CD4-positive, alpha-beta T cell treated with Interleukin-21 for 1 hour (primary cell): ENCODE measurements at places on chromosomes 12 and 14.
A peak's percentile ranks its signal among the peaks of the same experiment; 100 is the strongest.

DNA sequence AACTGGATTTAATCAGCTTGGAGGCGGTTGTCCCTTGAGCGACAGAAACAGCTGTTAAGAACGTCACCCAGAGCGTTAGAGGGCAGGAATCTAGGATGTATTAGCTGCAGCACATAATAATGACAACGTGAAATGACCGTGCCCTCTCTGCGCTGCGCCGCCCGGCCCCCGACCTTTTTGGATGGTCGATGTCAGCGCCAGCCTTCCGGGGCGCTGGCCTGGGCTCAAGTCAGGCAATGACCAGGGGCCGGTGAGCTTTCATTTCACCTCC is 427 bp upstream of the TMEM120B start:
- peak; percentile 37 for DNase-seq

DNA sequence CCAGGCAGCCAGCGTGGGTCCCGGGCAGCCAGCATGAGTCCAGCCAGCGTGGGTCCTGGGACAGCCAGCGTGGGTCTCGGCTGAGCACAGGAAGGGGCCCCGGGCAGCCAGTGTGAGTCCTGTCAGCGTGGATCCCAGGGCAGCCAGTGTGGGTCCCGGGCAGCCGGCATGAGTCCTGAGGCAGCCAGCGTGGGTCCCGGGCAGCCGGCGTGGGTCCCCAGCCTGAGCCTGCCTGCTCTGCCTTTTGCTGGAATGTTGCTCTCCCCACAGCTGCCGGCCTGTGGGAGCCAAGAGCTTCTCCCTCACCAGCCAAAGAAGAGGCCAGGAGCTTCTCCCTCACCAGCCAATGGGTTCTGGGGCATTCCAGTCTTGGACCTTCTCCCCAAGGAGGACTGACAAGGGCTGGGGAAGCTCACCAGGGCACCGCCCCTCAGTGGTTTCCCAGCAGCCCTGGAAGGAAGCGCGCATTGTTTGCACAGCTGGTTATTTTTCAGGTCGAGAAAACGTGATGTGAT is 15.0 kb upstream of the RFLNA start:
- DNase-seq: no peak

GRCh38 chr12:51071663-51072062 is 11.7 kb downstream of the CSRNP2 start:
- DNase-seq: no peak

DNA sequence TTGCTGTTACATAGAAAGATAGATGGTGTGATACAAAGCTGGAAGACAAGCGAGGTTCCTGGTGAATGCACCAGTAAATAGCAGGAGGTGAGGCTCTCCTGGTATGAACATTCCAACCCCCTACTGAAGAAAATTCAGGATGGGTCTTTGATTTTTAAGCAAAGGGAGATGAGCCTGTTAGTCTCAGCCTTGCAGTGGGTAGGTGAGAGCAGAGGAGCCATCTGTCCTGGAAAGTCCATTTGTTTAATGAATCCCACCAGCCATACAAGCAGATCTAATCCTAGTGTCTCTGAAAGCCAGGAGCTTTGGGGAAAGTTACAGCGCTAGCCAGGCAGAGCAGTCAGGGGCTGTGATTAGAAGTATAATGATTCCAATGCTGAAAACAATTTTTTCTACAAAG is 234.8 kb upstream of the FOXN3 start:
- DNase-seq: no peak

GRCh38 chr12:57416039-57416996 is 14.5 kb downstream of the R3HDM2 start:
- DNase-seq: no peak

- DNase-seq: no peak
Measured at GRCh38 chr14:59280961-59281360, 92.5 kb downstream of the DAAM1 start.

DNA sequence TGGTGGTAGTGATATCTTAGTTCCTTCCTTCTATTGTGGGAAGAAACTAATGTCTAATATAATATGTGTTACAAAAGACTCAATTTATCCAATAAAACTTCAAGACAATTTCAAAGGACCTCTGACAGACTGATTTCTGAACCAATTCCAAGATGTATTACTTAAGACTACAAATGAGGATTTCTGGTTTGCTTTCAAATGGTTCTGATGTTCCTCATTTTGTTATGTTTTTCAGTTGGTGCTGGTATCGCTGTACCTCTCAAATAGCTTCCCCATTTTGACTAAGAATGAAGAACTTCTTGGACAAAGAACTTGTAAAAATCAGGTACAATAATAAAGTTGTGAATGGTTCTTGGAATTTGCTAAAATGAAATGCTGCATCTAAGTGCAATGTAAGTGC is 19.4 kb upstream of the MBIP start:
- no peak for DNase-seq

DNA sequence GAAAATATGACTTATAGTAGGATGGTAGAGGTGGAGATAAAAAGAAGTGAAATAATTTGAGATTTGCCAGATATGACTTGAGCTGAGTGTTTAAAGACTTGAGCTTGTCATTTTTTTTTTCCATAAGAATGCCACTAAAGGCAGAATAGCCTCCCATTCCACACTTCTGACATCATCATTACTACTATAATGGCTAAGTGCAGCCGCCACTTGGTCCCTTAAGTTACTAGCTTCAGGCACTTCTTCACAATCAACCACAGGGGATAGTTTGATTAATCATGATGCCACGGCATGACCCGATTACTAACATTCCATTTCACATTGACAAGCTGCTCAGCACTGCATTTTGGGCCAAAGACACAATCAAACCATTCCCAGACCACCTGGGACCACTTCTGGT is 127.9 kb downstream of the EFCAB11 start:
- DNase-seq: no peak

DNA sequence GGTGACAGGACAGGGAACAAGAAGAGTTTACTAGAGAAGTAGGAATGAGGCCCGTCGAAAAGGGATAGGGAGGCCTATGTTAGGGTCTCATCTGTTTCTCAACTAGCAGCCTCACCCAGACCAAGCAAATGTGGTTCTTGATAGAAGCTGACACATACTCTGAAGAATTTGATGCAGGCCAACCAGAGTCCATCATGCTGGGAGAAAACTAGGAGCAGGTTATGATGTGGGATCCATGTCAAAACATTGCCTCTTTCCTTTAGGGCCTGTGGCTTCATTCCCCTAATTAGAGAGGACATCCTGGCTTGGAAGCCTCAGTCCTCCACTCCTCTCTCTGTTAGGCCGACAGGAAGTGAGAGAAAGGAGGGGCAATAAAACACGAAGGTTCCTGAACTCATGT is 122.8 kb downstream of the NTF3 start:
- no peak for DNase-seq

DNA sequence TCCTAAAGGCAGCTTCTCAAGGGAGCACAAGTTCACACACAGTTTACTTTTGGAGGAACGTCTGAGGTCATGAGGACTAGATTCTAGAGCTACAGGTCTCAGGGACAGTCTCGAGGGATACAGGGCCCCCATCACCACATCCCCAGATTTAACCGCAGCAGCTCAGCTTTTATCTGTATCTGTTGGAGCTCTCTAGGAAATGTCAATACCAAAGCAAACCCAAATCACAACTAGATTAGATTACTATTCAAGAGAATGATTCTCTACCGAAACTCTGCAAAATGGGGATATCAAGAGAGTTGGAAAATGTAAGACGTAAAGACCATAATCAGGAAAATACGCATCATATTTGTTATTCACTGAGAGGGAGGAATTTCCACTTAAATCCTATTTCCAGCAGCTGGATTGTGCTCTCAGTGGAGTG is 4.0 kb upstream of the MYRFL start:
- DNase-seq: no peak

DNA sequence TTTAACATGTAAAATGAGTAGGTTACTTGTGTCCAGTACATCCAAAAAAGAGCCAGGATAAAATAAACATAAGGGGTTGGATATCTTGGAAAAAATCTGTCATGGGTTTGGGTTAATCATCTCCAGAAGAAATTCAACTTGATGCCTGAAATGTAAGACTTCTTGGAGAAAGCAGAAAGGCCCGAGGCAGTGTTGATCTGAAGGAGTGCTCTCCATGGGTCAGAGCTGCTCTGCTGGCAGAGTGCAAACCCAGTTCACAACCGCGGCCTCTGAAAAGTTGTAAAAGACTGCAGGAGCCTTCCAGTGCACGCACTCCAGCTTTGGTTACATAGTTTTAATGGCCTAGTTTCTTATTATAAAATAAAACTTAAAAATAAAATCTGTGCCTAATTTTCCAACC is 97.3 kb upstream of the ALX1 start:
- no peak for DNase-seq

DNA sequence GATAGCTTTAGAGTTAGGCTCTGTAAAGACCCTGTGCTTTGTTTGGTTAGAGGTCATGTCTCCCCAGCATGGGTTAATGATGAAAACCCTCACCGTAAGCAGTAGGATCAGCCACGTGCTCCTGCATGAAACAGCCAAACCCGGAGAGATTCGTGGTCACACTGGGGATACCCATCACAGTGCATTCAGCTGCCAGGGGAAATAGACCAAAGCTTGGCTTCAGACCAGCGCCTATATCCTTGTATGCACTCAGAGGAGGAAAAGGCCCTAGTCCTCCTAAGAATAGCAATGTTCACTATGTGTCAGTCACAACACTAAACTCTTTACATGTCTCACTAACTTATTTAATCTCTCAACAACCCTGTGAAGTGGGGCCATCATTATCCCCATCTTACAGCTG is 16.3 kb downstream of the SPX start:
- no peak for DNase-seq

DNA sequence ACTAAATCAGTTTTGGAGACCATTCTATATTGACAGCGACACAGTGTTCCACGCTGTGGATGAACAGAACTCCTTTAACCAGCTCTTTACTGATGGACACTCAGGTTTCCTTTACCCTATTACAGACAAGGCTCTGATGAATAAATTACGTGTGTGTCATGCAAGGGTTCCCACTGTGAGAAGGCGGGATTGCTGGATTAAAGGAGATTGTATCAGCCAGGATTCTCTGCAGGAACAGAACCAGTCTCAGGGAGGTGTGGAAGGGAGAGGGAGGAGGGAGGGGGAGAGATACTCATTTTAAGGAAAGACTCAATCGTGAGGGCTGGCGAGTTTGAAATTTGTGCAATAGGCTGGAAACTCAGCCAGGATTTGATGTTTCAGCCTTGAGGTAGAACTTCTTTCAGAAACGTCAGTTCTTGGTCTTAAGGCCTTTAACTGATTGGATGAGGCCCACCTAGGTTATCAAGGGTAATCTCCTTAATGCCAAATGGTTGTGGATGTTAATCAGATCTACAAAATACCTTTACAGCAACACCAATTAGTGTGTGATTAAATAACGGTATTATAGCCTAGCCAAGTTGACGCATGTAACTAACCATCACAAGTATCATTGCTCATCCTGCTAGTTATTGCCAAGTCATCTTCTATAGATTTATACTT is 104.0 kb downstream of the GCH1 start:
- no peak for DNase-seq

GRCh38 chr12:6465467-6466183 is 4.9 kb downstream of the VAMP1 start:
- peak; percentile 69 for DNase-seq

DNA sequence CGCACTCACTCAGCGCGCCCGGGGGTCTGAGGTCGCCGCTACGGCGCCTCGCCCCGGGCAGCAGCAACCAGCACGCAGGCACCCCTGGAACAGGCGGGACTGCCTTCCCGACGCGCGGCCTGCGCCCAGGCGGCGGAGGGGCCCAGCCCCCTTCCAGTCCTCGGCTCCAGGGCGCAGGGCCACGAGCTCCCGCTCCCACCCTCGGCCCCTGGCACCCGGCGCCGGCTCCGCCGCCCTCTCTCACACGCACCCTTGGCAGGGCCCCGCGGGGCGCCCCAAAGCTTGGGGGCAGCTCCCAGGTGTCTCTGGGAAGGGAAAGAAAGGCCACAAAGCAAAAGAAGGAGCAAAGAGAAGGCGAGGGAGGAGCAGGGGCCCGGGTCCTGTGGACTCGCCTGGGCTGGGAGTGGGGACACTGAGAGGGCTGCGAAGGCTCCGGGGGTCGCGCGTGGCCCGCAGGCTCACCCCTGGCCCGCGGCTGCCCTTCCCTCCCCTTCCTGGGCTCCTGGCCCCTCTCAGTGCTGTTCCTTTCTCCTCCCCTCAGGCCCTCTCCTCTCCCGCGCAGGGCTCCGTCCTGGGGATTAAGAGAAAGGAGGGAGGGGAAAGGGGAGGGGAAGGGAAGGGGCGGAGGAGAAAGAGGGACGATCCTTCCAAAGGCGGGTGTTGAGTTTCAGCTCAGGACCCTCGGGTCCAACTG is 907 bp upstream of the EFS start:
- DNase-seq: no peak

DNA sequence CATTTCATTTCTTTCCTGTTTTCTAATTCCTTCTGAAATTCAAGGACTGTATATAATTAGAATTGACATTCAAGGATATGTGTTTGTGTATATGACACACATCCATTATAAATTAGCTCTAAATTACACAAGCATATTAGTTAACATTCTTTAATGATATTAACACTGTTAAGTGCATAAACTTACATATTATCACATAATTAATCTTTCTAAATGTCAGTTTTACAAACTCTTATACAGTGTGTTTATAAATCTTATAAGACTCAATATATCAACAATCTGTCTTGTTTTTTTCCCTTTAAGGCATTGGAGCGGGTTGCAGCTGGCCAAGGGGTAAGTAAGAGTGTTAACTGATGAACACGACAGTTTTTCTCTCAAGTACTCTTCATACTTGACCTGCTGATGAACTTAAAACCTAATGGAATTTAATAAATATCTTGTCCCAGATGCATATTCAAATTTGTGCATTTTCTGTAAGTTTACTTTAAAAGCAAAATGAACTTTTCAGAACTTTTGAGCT is 76.1 kb downstream of the METTL25 start:
- DNase-seq: no peak

DNA sequence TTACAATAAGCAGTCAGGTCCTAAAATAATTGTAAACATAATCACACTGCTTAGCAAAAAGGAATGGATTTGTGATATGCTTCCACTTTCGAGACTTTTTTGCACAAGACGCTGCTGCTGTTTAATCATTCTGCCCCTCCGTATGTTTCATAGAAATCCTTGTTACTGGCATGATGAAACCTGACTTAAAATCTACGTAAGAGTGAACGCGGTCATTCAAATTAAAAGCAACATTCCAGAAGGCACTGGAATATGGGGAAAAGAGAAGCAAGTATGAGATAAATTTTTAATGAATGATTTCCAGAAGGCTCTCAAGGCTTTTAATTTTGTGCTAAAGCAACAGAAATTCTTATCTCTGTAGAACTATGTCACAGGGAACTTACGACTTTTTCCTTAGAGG is 1.1 kb downstream of the CNIH1 start:
- DNase-seq: no peak
